Muscle of leg (tissue), 16 donors: ENCODE measurements at places on chromosomes 16 and 17.

GRCh38 chr16:49556249-49556605 is 182.6 kb downstream of the C16orf78 start:
- H3K4me3 ChIP-seq = no peak overlapping the region
- peaks cover 70% of the 10 kb centered on the region for H3K4me1 ChIP-seq
- peak overlapping the region; percentile 80 for H3K27ac ChIP-seq
- no peaks in the 10 kb centered on the region for H3K36me3 ChIP-seq
- DNase-seq = no peak

DNA sequence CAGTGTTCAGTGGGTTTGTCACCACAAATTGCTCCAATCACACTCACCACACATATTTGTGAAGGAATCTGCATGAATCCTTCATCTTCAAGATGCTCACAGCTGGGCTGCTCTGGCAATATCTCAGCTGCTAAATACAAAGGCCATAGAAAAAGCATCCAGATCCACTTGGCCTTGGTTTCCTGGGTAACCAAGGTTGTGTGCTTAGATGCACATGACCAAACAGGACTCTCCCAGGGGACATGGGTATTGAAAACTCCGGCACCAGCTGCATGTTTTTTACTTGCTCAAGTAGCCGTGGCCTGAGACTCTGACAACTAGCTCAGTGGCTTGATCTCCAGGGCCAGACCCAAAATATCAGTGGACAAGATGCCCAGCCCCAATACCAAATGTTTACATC is 131.3 kb downstream of the CBLN1 start:
- no peak overlapping the region for H3K4me3 ChIP-seq
- H3K27ac ChIP-seq = no peak overlapping the region
- no peaks in the 10 kb centered on the region for H3K4me1 ChIP-seq
- DNase-seq = no peak
- H3K27me3 ChIP-seq = no peaks in the 10 kb centered on the region
- H3K36me3 ChIP-seq = no peaks in the 10 kb centered on the region

DNA sequence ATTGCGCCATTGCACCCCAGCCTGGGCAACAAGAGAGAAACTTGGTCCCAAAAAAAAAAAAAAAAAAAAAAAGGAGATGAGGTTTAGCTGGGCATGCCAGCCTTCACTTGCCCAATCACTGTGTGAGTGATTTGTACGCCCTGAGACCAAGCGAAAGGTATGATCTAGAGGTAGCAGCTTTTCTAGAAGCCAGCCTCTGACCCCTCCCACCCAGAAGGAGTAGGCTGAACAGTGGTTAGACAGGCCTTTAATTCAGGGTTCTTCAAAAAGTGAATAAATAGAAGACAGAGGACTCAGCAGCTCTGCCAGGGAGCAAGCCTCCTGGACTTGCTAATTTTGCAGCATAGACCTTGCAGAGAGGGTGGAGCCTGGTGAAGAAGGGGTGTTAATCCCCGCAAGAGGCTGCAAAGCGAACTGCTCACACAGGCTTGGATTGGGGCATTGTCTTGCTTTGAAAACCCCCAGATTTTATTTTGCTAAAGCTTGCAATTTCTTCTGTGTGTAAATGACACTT is 7.1 kb upstream of the CYTH1 start:
- H3K4me3 ChIP-seq = no peak overlapping the region
- no peak for DNase-seq
- peaks cover 43% of the 10 kb centered on the region for H3K4me1 ChIP-seq
- H3K36me3 ChIP-seq = peaks cover 16% of the 10 kb centered on the region
- H3K27ac ChIP-seq = peak overlapping the region; percentile 88
- no peaks in the 10 kb centered on the region for H3K27me3 ChIP-seq

DNA sequence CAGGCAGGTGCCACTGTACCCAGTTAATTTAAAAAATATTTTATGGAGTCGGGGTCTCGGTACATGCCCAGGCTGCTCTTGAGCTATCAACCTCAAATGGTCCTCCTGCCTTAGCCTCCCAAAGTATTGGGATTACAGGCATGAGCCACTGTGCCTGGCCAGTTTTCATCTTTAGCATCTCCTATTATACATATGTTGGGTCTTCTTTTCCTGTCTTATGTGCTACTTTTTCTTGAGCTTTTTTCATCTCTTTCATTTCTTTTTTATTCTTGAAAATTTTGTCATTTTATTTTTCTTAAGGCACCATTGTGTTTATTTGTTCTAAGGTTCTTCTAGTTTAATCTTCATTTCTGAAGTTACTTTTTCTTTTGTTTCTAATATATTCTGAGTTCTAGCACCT is 20.7 kb downstream of the BANP start:
- H3K27me3 ChIP-seq = no peaks in the 10 kb centered on the region
- no peak overlapping the region for H3K4me3 ChIP-seq
- DNase-seq = no peak
- peaks cover 4% of the 10 kb centered on the region for H3K36me3 ChIP-seq
- H3K27ac ChIP-seq = no peak overlapping the region

- no peaks in the 10 kb centered on the region for H3K36me3 ChIP-seq
- H3K27me3 ChIP-seq = no peaks in the 10 kb centered on the region
- no peak for DNase-seq
These were observed 903.4 kb upstream of the CDH8 start for GRCh38 chr16:62939687-62940086.

GRCh38 chr17:68061512-68062313 is 26.2 kb downstream of the KPNA2 start:
- DNase-seq = no peak
- H3K36me3 ChIP-seq = no peaks in the 10 kb centered on the region
- peaks cover 4% of the 10 kb centered on the region for H3K4me1 ChIP-seq

DNA sequence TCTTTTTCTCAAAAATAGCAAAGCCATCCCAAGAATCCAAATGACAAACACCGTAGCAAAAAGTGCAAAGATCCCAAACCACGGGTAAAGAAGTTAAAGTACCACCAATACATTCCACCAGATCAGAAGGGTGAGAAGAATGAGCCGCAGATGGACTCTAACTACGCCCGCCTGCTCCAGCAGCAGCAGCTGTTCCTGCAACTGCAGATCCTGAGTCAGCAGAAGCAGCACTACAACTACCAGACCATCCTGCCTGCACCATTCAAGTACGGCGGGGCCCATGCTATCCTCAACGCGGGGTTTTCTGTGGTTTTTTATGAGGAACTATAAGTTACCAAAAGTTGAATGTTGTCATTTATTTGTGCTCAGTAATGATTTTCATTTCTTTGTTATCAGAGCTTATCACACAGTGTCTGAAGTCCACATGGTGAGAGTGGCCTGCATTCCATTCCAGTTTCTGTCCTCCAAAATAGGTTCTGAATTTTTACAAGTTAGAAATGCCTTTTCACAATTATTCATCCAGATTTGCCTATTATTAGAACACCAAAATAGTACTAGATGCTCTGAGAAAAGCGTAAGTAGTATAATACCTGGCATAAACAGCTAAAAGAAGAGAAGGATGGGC is 169.2 kb downstream of the MRTFB start:
- peak; percentile 27 for DNase-seq
- H3K4me1 ChIP-seq = peaks cover 3% of the 10 kb centered on the region
- no peak overlapping the region for H3K4me3 ChIP-seq
- no peak overlapping the region for H3K27ac ChIP-seq

DNA sequence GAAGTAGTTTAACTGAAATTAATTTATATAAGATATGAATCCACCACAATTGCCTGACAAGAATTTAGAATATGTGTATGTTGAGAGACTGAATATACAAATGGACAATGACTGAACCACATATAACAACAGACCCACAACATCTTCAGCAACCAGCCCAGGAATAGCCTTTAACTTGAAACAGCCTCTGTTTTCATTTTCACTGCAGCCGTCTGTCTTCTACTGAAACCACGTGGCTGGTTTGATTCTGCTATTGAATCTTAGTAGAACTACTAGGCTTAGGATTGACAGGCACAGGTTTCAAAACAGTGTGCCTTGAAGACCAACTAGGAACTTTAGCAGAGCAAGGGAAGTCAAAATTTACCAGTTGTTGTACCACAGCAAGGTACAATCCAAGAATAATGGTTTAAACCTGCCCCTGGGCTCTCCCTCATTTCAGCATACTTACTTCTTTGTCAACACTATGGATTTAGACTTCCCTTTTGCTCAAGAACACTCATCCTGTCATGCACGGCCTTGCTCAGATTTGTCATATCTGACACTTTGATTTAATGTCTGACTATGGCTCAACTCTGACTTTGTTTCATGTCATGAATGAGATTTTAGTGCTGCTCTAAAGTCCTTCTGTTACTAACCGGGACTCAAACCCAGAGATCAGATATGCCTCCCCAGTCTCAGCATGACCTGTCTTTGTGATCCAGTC is 355.0 kb downstream of the KIF2B start:
- no peak overlapping the region for H3K27ac ChIP-seq
- H3K27me3 ChIP-seq = no peaks in the 10 kb centered on the region
- no peaks in the 10 kb centered on the region for H3K36me3 ChIP-seq
- peaks cover 2% of the 10 kb centered on the region for H3K4me1 ChIP-seq

DNA sequence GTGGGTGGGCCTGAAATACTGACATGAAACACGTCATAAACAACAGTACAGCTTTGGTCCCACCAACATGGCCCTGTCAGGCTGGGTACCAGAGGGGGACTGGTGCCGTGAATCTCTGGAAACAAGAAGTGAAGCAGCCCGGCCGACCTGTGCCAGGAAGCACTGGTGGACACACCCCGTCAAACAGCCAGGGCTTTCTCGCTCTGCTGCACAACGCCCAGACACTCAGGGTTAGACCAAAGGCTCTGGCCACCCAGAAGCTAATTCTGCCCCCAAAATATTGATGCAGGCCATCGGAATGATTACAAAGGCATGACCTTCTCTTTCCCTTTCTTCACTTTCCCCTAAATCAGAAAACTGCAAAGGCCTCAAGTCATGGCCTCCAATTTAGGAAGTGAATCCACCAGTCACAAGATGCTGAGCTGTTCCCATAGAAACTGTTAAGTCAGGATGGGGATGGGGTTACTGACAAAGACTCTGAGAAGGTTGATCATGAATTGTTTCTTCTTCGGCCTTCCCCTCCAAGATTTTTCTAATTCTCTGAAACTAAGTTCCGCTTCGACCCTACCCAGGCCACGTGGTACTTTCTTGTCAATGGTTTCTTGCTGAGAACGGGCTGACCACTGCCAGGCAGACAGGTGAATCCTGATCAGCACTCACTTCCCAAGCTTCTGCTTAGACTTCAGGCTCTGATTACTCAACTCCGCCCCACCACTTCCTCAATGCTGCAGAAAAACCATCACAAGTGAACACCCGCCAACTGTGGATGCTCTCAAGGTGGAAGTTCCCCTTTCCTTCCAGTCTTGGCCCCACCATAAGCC is 6.7 kb downstream of the PITPNA start:
- H3K27me3 ChIP-seq = no peaks in the 10 kb centered on the region
- peaks cover 26% of the 10 kb centered on the region for H3K36me3 ChIP-seq
- peak overlapping the region; percentile 22 for H3K27ac ChIP-seq
- no peak overlapping the region for H3K4me3 ChIP-seq

- no peak overlapping the region for H3K27ac ChIP-seq
- peaks cover 77% of the 10 kb centered on the region for H3K27me3 ChIP-seq
- H3K36me3 ChIP-seq = no peaks in the 10 kb centered on the region
- peaks cover 14% of the 10 kb centered on the region for H3K4me1 ChIP-seq
These were observed 7.2 kb downstream of the ALOX12B start for GRCh38 chr17:8080208-8080798.

- peak overlapping the region; percentile 72 for H3K27ac ChIP-seq
- H3K36me3 ChIP-seq = no peaks in the 10 kb centered on the region
These were observed 167.8 kb downstream of the KATNIP start for GRCh38 chr16:27717726-27718125.
